ENCODE measurements at places on chromosomes 3 and 15. TPM values are rescaled to one million over a fixed set of nuclear protein-coding genes. Genes with fewer than 3 reads are reported as not detected.
A peak's percentile ranks its signal among the peaks of the same experiment; 100 is the strongest.

DNA sequence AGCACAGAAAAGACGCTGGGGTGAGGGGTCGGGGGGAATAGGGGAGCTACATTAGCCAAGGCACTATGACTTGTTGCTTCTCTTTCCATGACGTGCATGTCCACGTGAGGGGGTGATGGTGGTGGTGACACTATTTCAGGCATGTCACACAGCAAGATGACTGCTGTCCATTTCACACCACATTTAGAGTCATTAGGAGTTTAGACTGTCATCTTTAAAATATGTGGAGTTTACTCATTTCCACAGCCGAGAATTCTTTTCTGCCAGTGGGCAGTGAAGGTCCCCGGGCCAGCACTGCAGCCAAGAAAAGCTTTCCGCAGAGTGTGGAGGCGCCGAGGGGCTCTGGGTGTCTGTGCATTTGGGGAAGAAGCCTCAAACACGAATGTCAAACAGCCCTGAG lies 954 bp upstream of the DGKG start:
- peak; percentile 8 for DNase-seq

DNA sequence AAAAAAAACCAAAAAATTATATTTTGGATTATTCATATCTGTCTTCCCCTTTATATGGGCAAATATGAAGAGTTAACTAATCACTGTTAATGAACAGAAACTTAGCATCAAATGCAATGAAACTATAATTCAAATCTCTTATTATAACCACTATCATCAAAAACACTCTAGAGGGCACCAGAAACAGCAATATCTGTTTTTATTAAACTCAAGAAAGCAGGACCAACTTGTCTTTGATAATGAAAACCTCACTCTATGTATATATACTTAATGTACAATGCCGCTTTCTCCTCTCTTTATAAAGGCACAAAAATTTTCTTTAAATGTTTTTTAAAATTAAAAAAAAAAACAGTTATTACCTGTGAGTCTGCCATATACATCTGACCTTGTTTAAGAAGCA lies 92.7 kb downstream of the UACA start:
- DNase-seq, result peak; percentile 19

GRCh38 chr3:48233542-48233941 lies 7.4 kb upstream of the ZNF589 start:
- no peak for DNase-seq

DNA sequence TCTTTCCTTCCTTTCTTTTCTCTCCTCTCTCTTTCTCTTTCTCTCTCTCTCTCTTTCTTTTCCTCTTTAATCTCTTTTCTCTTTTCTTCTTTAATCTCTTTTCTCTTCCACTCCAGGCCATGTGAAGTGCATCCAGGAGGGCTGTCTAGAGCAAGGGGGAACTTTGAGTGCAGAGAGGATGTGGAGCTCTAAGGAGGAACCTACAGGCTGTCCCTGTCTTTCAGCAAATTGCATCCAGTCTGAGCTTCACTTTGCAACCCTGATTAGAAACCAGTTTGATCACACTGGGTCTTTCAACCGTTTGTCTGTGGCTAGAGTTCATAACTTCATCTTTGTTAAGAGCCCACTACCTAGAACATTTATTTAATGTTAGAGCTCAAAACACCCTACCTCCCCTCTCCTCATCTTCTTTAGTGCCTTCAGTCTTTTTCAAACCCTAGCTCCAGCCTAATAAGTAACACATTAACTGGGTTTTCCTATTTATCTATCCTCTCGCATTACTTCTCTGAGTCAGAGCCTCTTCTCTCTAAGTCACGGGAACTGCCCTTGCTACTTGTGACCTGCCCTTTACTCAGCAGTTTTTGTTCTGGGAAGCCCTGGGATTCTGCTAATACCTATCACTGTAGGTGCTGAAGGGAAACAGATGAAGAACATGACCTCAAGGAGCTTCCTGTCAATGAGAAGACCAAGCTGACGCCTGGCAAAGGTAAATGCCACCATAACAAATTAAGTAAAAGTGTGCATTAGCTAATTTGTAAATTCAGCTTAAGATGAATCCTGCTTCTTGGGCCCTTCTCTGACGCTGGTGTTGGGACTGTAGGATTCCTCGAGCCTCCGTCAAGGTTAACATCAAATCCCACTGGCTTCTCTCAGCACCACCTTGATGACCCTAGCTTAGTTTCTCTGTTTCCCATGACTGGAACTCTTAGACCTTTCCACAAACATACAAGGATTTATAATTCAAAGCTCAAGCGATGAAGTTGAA lies at the start of gene GCNT3:
Gene GCNT3, plus strand, starts transcription at position 508 of the 985 bp plus-strand sequence. CDS start 6,456 bp downstream, outside the sequence.
- DNase-seq, result no peak

GRCh38 chr3:37779289-37780152 lies 82.2 kb upstream of the CTDSPL start:
- DNase-seq, result peak; percentile 70

DNA sequence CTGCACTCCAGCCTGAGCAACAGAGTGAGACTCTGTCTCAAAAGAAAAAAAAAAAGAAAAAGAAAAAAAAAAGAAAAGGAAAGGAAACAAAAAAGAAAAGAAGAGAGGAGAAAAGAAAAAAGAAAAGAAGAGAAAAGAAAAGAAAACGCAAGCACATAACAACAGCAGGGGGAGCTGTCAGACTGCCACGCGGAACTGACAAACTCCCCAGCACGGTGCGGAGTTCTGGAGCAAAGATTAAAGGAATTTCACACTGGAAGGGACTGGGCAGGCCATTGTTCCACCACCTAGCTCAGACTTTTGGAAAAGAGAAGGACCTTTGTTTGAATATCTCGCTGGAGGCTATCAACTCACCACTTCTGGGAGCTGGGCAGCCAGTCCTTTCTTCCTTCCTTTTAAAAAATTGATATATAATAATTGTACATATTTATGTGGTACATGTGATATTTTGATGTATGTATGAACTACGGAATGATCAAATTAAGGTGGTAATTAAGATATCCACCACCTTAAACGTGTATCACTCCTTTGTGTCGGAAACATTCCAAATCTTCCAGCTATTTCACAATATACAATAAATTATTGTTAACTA lies 40.5 kb downstream of the DPPA2 start:
- peak; percentile 50 for DNase-seq

DNA sequence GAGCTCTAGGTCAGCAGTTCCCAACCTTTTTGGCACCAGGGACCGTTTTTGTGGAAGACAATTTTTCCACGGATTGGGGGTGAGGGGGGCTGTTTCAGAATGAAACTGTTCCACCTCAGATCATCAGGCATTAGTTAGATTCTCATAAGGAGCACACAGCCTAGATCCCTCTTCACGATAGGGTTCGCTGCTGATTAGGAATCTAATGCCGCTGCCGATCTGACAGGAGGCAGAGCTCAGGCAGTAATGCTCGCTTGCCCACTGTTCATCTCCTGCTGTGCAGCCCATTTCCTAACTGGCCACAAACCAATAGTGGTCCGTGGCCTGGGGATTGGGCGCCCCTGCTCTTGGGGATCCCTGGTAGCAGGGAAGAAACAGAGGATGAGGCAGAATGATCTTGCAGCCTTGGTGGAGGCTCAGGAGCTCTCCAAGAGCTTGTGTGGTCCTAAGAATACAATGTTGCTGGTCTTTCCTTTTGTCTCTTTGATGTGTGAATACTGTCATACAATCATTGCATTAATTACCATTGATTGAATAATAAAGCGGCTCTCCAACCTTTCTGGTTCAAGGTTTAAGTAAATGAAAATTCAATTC lies 183.2 kb downstream of the FNDC3B start:
- no peak for DNase-seq

GRCh38 chr3:187621881-187622280 lies 48.3 kb downstream of the SST start:
- no peak for DNase-seq

DNA sequence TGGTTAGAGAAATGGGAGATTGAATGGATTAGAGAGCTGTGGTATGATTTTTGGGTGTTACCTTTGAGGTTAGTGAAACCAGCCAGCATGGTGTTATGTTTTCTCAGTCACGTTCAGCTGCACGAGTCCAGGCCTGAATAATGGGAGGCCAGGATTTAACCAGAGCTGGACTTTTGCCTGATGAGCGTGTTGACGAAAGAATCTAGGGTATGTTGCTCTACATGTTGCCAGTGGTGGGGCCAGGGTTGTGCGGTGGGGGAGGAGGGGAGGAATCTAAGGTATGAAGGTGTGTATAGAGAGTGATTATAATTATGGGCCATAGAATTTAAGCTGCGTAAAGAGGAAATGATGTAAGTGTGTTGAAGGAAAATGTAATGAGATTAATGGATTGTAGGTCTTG lies 22.8 kb downstream of the MINDY2 start:
- DNase-seq, result no peak

DNA sequence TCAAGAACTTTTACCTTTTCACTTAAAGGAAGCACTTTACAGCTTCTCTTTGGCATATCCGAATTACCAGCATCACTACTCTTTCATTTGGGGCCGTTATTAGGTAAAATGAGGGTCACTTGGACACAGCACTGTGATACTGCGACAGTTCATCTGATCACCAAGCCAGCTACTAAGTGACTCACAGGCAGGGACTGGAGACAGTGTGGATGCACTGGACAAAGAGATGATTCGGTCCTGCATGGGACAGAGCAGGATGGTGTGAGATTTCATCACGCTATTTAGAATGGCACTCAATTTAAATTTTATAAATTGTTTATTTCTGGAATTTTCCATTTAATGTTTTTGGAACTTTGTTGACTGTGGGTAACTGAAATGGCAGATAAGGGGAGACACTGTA lies 166.9 kb upstream of the IL12A start:
- peak; percentile 36 for DNase-seq

- DNase-seq, result no peak
Measured at GRCh38 chr3:1138036-1138435, 45.2 kb downstream of the CNTN6 start.

GRCh38 chr3:143383421-143383820 lies 263.9 kb downstream of the CHST2 start:
- DNase-seq, result no peak

DNA sequence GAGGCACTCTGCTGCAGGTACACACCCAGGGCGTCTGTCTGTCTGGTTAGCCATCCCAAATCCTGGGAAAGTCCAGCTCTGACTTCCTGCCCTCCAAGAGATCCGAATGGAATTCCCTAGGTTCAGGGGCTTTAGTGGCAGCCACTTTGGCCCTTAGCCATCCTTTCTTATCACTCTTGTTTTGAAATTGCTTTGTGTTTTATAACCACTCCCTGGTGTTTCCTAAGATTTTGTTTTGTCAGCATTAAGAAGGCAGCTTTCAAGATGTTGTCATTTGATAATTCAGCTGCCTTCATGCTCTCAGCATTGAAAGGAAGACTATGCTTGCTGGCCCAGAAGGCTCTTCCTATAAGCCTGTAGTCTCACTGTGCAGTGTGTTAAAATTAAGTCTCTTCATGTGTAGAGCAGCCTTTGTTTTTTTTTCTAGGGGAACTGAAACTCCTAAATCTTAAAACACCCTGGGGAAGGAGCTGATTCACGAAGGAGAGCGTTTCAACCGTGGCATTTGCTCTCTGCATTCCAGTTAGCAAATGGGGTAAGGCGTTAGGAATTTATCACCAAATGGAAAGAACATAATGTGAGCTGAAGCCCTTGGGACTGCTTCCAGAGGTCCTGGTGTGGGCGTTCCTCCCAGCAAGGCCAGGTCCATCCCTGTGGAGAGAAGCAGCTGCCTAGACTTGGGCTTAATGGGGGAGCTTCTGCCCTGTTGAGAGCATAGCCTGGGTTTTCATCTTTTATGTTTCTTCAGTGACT lies 14.2 kb upstream of the CLEC3B start:
- DNase-seq, result peak; percentile 79

- no peak for DNase-seq
Measured at GRCh38 chr15:34365836-34366235, 1.2 kb downstream of the LPCAT4 start.

DNA sequence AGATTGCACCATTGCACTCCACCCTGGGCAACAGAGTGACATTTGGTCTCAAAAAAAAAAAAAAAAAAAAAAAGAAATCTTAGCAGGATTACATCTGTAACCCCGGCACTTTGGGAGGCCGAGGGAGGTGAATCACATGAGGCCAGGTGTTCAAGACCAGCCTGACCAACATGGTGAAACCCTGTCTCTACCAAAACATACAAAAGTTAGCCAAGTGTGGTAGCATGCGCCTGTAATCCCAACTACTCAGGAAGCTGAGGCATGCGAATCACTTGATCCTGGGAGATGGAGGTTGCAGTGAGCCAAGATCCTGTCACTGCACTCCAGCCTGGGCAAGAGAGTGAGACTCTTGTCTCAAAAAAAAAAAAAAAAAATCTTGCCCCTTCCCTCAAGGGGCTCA lies 40.4 kb downstream of the LIPC start:
- no peak for DNase-seq

GRCh38 chr3:107953722-107954121 lies 137.1 kb downstream of the CD47 start:
- no peak for DNase-seq

- no peak for DNase-seq
Measured at GRCh38 chr15:39075756-39076341, 505.0 kb upstream of the THBS1 start.

GRCh38 chr3:189883113-189883753 lies 237.5 kb downstream of the P3H2 start:
- DNase-seq, result no peak

DNA sequence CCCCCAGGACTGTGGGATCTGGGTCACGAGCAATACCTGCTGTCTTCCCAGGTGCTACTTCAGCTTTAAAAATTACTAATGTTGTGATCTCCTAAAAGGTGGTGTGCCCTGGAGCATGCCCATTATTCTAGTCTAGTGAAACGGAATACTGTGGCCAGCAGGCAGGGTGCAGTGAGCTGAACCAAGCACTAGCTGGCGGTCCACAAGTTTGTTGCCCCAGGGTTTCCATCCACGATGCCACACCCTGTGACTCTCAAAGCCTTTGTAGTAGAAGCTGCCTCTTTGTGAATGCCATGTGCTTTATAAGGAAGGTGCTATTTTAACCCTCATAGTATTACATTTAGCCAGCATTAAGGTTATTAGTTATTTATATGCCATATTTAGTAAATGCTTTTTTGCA lies 49.1 kb downstream of the PXYLP1 start:
- no peak for DNase-seq

- no peak for DNase-seq
Measured at GRCh38 chr3:194401346-194401745, 2.3 kb upstream of the GP5 start.

DNA sequence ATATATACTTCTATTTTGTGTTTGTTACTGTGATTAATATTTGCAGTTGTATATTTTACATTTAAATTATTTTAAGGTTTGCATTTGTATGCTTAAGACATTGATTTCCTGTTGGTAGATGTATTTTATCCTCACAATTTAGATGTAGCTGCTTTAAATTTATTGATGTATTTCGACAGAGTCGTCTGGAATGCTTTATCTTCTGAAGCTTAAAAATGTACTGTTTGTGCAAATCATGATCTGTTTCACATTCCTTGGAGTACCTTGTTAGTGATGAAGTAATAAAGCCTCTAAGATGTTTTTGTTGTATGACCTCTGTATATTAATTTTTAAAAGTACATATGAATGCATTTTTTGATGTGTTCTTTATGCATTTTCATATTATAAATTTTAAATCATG lies 1.9 kb downstream of the CHD2 start:
- DNase-seq, result no peak

The CHST13 gene
- not detected for total RNA-seq

The PATL2 gene
- 1.1 TPM for total RNA-seq

The SAMMSON gene
- total RNA-seq, result 0.48 TPM

The PSTPIP1 gene
- total RNA-seq, result not detected

The NEK10 gene
- 1.2 TPM for total RNA-seq

The TLR9 gene
- total RNA-seq, result not detected

The GOLGA6L10 gene
- 0.10 TPM for total RNA-seq

The MRAS gene
- 29.6 TPM for total RNA-seq

The CIB2 gene
- total RNA-seq, result 6.2 TPM

The SLC22A13 gene
- 0.29 TPM for total RNA-seq

The TMEM212 gene
- not detected for total RNA-seq

The CPLX3 gene
- total RNA-seq, result not detected

The UBAP1L gene
- total RNA-seq, result 0.12 TPM

The SCAMP5 gene
- 4.4 TPM for total RNA-seq

The MFAP1 gene
- total RNA-seq, result 46.4 TPM

The KIF7 gene
- total RNA-seq, result 2.9 TPM

The CISH gene
- total RNA-seq, result 1.8 TPM

Measured in RPMI7951 (cell line).